A673 (cell line): ENCODE measurements at places on chromosomes 11 and 22. TPM values are rescaled to one million over a fixed set of nuclear protein-coding genes. Genes with fewer than 3 reads are reported as not detected.

DNA sequence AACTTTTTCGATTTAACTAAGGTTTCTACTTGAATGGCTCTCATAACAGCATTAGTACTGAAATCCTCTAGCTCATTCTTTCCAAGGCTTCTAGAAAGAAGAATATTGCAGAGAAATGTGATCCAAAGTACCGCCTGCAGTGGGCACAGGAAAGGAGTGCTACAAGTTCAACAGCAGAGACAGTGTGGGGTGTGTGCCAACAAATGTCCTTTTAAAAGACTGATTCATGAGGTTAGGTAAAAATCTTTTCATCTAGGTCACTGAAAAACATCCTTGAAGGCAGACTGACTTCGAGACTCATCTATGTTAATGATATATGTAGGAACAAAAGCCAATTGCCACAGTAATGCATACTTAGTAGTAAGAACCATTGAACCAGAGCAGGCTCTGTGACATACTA is 349.1 kb upstream of the PITPNB start:
- DNase-seq = no peak

- DNase-seq = no peak
These were observed 7.0 kb downstream of the THY1 start for GRCh38 chr11:119415966-119416365.

Gene TMEM151A
- 1.5 and 1.7 TPM in 2 replicates for total RNA-seq

- no peak for DNase-seq
These were observed 417.8 kb downstream of the MIAT start for GRCh38 chr22:27075028-27075678.

Gene BBS1
- 40.5 and 48.4 TPM in 2 replicates for total RNA-seq

- no peak for DNase-seq
These were observed 18.4 kb downstream of the DKK3 start for GRCh38 chr11:11989774-11990744.

DNA sequence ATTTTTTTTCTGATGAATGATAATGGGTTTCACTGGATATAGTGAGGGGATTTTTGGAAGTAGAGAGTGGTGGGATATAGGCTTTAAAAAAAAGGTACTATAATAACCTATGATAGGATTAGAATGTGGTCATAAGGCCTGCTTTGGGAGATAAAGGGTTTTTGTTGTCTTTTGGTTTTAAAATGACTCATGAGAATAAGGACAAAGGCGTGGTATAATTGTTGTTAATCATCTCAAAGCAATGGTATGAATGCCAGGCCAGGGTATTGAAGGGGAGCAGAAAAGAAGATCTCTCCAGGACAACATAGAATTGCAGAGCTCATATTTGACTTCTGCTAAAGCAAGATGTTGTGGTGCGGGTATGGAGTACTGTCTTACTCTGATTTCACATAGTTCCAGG is 579.4 kb downstream of the JRKL start:
- DNase-seq = no peak

Gene POU2AF3
- total RNA-seq = 0.77 and 1.1 TPM in 2 replicates

Gene TPST2
- 8.2 and 10.9 TPM in 2 replicates for total RNA-seq

- peak; percentile 47 for DNase-seq
These were observed 65.2 kb downstream of the PDE2A start for GRCh38 chr11:72609045-72609444.

GRCh38 chr11:3902441-3902840 is 47.0 kb downstream of the STIM1 start:
- no peak for DNase-seq

Gene PGA5
- total RNA-seq = not detected in 2 replicates

DNA sequence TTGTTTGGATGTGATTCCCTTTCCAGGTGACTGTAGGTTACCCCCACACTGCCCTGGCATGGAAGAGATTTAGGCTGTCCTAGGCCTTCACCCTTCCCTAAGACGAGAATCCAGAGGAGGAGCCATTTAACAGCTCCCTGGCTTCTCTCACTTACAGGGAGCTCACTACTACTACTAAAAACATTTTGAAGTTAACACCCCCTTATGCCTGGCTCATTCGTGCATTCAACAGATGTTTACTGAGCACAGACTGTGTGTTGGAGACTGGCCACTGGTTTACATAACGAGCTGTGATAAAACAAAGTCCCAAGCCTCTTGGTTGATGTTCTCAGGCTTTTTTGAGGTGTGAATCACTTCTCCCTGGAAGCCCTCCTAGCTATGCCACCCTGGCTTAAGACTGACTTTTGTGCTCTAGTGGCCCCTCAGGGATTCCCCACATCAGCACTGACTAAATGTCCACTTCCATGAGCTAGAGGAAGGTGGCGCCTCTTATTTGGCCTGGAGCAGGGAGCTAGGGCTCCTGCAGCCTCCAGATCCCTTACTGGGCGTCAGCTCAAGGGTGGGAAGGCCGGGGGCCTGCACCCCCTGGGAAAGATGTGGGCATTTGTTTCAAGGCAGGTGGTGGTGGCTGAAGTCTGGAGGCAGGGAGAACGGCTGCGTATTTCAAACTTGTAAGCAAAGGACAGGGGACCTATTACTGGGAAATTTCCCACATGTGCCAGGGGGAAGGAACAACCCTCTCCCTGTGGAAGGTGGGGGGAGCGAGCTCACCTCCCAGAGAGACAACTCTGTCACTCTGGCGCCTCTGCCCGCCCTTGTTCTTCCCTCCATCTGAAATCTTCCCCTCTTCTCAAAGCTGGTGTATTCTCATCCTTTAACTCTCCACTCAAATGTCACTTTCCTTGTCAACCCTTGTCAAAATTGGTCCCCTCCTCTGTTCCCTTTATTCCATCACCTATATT is 19.4 kb upstream of the MALAT1 start:
- peak; percentile 42 for DNase-seq

Gene F2
- total RNA-seq = not detected in 2 replicates

- DNase-seq = no peak
These were observed 3.5 kb downstream of the MUC5B start for GRCh38 chr11:1226226-1226985.

DNA sequence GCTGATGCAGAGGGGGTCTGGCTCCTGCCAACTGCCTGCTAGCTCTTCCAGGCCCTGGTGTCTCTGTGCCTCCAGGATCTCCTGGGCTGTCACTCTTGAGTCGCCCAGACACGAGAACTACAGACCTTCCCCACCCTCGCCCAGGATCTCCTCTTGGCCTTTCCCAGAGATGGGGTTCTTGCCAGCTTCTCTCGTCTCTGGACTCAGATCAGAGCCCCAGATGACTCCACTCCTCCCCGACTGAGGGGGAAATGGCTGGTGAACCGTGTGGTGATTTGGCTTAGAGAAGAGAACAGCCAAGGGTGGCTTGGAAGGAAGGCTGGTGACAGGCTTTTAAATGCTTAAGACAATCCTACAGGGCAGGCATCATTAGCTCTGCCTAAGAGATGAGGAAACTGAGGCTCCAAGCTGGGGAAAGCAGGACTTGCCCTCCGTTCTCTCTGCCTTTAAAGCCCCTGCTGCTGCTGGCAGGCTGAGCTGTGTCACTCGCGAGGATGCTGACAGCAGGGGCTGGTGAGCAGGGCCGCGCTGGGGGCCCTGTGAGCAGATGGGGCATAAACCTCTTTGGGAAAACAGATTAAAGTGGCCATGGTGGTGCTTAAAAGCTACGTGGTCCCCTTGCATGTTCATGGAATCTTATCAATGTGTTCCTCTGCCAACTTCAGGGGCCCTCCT is 90.3 kb upstream of the THY1 start:
- DNase-seq = no peak

DNA sequence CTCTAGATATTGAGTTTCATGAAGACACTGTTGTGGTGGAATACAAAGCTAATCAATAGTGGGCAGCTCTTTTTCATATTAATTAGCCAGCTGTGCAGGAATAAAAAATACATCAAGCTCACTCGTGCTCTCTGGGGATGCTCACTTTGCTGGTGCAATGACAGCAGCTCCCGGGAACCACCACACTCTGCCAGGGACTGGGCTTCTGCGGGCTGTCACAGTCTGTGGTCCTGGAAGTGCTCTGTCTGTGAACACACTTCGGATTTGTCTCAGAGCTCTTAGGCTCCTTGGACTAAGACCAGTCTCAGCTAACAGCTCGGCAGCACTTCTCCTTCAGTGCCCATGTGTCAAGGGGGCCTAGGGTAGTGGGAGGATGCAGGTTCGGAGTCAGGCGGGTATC is 393.5 kb downstream of the TENM4 start:
- no peak for DNase-seq

Gene PDGFB
- total RNA-seq = 0.09 and 0.13 TPM in 2 replicates

DNA sequence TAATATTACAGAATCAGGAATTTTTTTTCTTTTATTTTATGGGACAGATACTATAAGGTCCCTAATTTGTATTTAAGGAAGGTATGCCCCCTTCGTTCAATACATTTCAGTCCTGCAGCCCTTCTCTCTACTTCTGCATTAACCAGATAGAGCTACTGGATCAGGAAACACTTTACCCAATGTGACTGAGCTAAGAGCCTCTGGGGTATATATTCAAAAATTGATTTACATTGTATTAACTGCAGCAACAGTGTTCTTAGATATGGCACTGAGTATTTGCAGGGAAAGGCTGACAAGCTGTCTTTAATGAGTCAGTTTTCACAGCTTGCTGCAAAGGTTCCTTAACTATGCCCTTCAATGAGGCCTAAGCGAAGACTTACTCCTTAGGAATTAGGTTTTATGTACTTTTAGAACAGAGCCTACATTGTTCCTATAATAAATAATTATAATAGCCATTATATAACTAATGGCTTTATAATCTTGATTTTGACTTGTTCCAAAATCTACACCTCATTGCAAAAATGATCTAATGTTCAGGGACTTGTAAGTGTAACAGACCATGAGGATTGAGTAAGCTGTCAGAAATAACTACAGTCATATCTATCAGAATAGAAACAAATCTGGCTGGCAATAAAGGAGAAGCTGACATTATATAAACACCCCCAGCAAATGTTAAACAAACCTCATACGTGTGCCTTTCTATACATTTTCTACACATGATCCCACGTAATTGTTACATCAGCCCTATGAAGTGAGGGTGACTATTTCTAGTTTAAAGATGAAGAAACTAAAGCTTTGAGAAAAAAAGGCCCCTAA is 55.0 kb downstream of the DDI1 start:
- DNase-seq = no peak
